Neural cell (in vitro differentiated cells): ENCODE measurements at places on chromosomes 3 and 15. TPM values are rescaled to one million over a fixed set of nuclear protein-coding genes. Genes with fewer than 3 reads are reported as not detected.

Gene COL6A5
- not detected in 2 replicates for polyA plus RNA-seq

Gene ARIH1
- 72.1 and 76.7 TPM in 2 replicates for polyA plus RNA-seq

Gene AP2M1
- 551 and 561 TPM in 2 replicates for polyA plus RNA-seq

Gene SPG11
- 52.2 and 58.4 TPM in 2 replicates for polyA plus RNA-seq

Gene ETV5
- polyA plus RNA-seq = 0.30 and 6.1 TPM in 2 replicates

Gene AQR
- 21.2 and 22.4 TPM in 2 replicates for polyA plus RNA-seq

Gene CCDC39
- polyA plus RNA-seq = 0.36 and 0.66 TPM in 2 replicates

Gene KBTBD13
- not detected in 2 replicates for polyA plus RNA-seq

Gene SERINC4
- polyA plus RNA-seq = 0.38 and 0.47 TPM in 2 replicates

Gene LAMB2
- polyA plus RNA-seq = 2.0 and 15.9 TPM in 2 replicates

Gene IL5RA
- polyA plus RNA-seq = 0.10 TPM in 1 of 2 replicates, not detected in the other

Gene SPESP1
- not detected in 2 replicates for polyA plus RNA-seq
